ENCODE measurements at places on chromosomes 1 and 21. TPM values are rescaled to one million over a fixed set of nuclear protein-coding genes. Genes with fewer than 3 reads are reported as not detected.

PM20D1 gene
- not detected for total RNA-seq

MYBPH gene
- total RNA-seq: not detected

APCS gene
- total RNA-seq: not detected

ADAMTS1 gene
- 0.15 TPM for total RNA-seq
